Glomerular endothelial cell (primary cell): ENCODE measurements at places on chromosomes 11 and 22. TPM values are rescaled to one million over a fixed set of nuclear protein-coding genes. Genes with fewer than 3 reads are reported as not detected.

- no peak for DNase-seq
These were observed 210.6 kb downstream of the DSCAML1 start for GRCh38 chr11:117586392-117586791.

- no peak for DNase-seq
These were observed 75.6 kb downstream of the TSPAN18 start for GRCh38 chr11:44802347-44802746.

Gene OR51E2
- 0.06 TPM in 1 of 2 replicates, not detected in the other for total RNA-seq

Gene SCO2
- 2.6 and 7.3 TPM in 2 replicates for total RNA-seq

GRCh38 chr11:123654566-123655081 lies at the start of gene SCN3B:
Gene SCN3B (minus strand): TSS chr11:123654624. CDS start chr11:123653801, 823 bp downstream.
- DNase-seq, result peak; percentile 3

Gene IL10RA
- total RNA-seq, result 0.12 and 0.78 TPM in 2 replicates

Gene GTSE1
- 1.5 and 7.5 TPM in 2 replicates for total RNA-seq

Gene OR4D5
- total RNA-seq, result not detected in 2 replicates

- DNase-seq, result no peak
These were observed 19.8 kb upstream of the EHF start for GRCh38 chr11:34601085-34601444.

GRCh38 chr22:33404723-33405122 lies 346.5 kb upstream of the SYN3 start:
- DNase-seq, result no peak

DNA sequence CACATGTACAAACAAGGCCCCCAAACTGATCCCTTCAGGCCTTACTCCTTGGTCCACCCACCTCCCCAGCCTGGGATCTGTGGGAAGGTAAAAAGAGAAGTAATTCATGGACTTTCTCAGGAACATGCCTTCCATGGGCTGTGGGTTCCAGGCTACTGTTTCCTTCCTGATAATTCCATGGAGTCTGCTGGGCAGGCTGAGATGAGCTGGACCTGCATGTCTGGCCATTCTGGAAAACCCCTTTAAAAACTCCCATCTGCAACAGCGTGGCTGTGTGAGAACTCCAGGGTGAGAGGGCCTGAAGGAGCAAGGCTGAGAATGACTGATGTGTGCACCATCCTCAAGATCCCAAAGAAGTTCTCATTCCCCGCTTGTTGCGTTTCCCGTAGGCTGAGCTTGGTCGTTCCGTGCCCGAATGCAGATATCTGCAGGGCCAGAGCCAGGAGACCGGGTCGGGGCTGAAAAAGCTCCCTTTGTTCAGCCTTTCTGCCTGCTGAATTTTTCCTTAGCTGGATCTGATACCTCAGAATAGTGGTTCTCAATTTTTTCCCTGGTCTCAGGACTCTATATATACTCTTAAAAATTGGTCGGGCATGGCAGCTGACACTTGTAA lies 72.9 kb downstream of the NAT10 start:
- DNase-seq, result no peak

DNA sequence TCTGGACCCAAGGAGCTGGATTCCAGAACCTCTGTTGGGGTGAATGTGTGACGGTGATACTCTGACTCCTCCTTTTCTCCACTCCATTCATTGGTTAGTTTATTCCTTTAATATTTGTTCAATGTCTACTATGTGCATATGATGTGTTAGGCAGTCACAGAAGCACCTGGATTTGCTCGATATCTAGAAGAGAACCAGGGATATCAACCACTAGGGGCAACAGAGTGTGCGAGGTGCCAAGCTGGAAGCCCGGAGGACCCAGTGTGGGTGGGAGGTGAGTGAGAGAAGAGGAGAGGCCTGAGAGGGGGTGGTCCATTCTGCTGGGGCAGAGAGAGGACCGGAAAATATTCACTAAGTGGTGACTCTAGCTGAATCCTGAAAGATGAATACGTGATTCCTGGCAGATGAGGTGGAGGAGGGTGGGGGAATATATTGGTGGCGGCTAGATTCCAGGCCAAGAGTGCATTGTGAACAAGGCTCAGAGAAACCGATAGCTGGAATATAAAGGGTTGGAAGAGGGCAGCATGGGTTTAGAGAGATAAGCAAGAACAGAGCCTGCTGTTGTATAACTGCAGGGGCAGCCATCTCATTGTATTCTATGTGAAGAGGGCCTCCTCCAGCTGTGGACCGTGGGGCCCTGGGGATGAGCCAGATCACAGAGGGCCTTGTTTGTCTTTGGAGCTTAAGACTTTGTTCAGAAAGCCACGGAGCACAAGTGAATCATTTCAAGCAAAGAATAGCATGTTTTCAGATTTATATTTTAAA lies 6.9 kb upstream of the TIMP3 start:
- no peak for DNase-seq

- no peak for DNase-seq
These were observed 967.0 kb upstream of the FAT3 start for GRCh38 chr11:91257667-91258066.

GRCh38 chr11:27290261-27291050 lies 72.6 kb downstream of the CCDC34 start:
- DNase-seq, result no peak

DNA sequence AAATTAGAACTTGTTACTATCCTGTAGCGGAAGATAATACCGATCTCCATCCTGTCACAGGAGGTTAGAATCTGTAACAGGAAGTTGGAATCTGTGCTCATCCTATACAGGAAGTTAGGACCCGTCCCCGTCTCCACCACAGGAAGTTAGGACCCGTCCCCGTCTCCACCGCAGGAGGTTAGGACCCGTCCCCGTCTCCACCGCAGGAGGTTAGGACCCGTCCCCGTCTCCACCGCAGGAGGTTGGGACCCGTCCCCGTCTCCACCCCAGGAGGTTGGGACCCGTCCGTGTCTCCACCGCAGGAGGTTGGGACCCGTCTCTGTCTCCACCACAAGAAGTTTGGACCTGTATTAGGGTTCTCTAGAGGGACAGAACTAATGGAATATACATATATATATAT lies 52.2 kb downstream of the FBLN1 start:
- no peak for DNase-seq

Gene PRRG4
- total RNA-seq, result 0.44 and 0.88 TPM in 2 replicates
